Hematopoietic multipotent progenitor cell treated with erythropoietin and hydrocortisone succinate and interleukin-3 and kit ligand, for 15 days (in vitro differentiated cells): ENCODE measurements at places on chromosomes 3 and 15.

DNA sequence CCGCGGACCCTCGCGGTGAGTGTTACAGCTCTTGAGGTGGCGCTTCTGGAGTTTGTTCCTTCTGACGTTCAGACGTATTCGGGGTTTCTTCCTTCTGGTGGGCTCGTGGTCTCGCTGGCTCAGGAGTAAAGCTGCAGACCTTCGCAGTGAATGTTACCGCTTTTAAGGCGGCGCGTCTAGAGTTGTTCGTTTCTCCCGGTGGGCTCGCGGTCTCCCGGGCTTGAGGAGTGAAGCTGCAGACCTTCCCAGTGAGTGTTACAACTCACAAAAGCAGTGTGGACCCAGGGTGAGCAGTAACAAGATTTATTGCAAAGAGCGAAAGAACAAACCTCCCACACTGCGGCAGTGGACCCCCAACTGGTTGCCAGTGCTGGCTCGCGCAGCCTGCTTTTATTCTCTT lies 177.1 kb downstream of the UACA start:
- DNase-seq: no peak

- no peak for DNase-seq
These were observed 148.6 kb downstream of the CD47 start for GRCh38 chr3:107942244-107942643.

DNA sequence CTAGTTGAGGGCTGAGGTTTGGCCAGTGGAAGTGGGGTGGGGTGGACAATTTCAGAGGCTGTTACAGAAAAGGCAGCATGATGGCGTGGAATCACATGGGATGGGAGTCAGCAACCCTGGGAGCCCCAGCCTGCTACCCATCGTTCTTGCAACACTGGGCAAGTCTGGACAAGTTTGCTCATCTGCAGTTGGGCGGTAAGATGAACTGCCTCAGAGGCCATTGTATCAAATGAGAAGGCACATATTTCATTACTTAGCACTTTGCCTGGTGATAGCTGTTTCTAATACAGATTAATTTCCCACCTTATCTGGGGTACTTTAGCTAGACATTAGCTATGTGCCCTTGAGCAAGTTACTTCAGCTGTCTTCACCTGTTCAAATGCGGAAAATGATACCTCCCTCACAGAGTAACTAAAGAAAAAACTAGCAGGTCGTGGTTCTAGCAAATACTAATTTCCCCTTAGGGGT lies 248.9 kb downstream of the THSD4 start:
- no peak for DNase-seq

GRCh38 chr3:17399586-17399985 lies 342.8 kb downstream of the TBC1D5 start:
- no peak for DNase-seq

DNA sequence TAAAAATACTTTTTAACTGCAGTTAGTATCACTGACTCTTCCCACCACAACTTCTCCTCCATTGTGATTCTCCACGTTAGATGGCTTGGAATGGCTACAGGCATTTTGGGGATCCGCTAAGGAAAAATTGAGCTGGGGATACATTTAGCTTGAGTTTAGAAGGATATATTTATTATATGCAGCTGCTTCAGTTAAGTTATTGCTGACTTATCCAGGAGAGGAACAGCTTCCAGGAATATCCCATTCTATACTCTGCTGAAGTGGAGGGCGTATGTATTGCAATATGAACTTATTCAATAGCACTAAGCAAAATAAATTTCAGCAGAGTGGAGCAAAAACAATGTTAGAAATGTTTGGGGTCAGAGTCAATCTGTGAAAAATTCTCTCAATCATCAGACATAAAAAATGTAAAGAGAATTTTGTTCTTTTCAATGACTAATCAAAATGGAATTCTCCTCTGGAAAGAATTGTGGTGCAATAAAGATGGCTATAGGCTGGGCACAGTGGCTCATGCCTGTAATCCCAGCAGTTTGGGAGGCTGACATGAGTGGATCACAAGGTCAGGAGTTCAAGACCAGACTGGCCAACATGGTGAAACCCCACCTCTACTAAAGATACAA lies 84.7 kb downstream of the NCEH1 start:
- DNase-seq: no peak

DNA sequence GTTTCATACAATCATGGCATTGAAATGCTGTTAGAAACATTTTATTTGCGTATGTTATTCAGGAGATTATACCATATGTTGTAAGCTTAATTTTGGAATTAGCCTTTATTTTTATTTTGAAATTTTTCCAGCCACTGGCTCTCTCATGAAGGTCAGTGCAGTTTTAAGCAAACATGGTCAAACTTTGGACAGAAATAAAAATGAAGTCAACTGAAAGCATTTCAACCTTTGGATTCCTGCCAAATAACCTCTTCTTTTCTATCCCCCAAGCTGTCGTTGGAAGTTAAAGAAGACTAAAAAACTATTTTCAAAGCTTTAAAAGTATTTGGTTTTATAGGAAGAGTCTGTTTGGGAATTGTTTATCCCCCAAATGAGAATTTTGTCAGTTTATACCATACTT lies 846.6 kb downstream of the MCTP2 start:
- DNase-seq: no peak

GRCh38 chr15:64216730-64217428 lies 54.1 kb upstream of the PPIB start:
- DNase-seq: peak; percentile 74

DNA sequence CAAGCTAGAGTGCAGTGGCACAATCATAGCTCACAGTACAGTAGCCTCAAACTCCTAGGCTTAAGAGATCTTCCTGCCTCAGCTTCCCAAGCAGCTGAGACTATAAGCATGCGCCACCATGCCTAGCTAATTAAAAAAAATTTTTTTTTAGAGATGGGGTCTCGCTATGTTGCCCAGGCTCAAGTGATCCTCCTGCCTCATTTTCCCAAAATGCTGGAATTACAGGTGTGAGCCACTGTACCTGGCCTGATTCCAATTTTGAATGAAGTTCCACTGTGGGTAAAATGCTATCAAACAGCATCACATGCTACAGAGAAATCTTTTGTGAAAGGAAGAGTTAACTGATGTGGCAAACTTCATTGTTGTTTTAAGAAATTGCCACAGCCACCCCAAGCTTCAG lies 17.5 kb downstream of the ADPGK start:
- DNase-seq: no peak

DNA sequence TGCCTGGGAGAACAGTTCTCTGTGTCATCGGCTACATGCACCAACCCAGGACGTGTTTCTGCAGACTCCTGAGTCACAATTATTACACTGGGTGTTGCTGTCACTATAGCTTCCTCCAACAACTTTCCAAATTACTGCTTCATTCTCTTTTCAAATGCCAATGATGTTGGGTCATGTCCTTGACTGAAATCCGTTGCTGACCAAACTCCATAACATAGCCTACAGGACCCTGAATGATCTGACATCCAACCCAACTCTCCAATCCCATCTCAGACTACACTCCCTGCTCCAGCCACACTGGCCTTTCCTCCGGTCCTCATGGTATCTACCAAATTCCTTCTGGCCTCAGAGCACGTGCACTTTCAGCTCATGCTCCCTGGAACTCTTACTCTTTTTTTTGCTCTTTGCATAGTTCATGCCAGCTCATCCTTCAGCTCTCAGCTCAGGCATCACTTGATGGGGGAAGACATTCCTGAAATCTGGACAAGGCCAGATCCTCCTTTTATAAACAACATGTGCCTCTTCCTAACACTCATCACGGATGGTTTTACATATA lies 108.8 kb upstream of the PTPRG start:
- no peak for DNase-seq

DNA sequence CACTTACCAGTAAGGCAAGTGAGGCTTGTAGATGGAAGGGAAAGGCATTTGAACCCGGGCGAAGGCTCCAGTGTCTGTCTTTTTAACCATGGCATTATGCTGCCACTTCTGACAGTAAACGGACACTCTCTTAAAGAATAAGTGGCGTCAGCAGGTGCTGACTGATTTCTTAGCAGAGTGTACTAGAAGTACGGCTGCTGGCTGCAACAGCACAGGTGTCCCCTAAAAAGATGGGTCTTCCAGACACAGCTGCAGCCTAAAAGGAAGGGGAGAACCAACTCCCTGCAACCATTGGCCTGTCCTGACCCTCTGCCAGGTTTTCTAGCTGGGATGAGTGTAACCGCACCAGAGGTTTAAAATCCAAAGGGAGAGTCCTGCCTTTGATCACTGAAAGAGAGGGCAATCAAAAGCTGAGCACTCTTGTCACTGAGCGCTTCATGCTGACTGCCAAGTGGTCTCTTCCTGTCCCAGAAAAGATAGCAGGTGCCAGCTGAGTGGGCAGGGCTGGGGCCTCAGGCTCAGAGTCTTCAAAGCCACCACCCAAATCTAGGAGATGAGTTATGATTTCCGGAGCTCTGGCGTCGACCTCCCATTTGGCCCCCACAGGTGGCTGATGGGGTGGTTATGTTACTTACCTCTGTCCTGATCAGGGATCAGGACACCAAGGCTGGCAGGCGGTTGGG lies 255.8 kb downstream of the SLCO3A1 start:
- no peak for DNase-seq

GRCh38 chr3:46440531-46441294 lies 24.0 kb downstream of the LTF start:
- no peak for DNase-seq

- no peak for DNase-seq
These were observed 4.9 kb downstream of the OGG1 start for GRCh38 chr3:9754678-9755077.

- DNase-seq: no peak
These were observed 47.2 kb upstream of the KY start for GRCh38 chr3:134697830-134698689.

- no peak for DNase-seq
These were observed 457.8 kb downstream of the FOXP1 start for GRCh38 chr3:71125738-71126137.

DNA sequence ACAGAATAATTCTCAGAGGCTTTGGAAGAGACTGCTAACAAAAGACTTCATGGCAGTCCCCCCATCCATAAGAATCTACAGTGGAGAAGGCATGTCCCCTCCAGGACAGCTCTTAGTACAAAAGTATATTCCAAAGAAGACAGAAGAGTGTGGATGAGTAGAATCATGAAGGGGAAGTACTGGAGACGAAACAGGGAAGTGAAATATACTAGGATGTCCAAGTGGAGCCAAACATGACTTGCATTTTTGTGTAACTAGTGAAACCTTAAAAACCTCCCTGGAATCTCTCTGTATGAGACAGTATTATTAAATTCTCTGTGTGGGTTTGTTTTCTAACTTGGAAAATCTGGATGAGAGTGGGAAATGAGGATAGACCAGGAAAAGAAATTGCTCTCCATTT lies 312.4 kb downstream of the RSL24D1 start:
- DNase-seq: no peak

DNA sequence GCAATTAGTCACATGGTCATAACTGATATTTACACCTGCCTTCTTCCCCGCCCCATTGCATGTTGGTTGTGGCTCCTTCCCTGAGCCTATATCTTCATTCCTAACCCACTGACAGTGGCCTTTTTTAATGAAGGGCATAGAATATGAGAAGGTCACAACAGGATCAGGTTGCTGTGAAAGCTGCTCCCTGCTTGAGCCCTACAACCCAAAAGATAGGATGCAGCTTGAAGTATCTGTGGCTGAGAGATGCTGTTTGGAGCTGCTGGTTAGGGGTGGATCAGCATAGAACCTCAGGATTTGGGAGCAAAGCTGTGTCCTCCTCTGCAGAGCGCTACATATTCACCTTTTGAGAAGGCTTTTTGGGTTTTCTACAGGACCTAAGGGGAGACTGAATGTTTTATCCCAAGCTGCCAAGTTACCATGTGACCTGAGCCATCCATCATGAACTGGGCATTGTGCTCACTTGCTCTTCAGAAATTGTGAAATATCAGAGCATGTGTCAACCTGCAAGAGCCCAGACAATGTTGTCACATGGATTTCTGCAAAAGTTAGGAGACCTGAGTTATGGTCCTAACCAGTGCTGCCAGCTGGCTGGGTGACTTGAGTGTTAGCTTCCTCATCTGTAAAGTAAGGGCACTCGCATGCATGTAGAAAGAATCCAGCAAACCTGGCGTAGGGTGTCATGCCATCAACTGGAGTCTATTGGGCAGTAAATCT lies 49.8 kb upstream of the ARL8B start:
- no peak for DNase-seq

DNA sequence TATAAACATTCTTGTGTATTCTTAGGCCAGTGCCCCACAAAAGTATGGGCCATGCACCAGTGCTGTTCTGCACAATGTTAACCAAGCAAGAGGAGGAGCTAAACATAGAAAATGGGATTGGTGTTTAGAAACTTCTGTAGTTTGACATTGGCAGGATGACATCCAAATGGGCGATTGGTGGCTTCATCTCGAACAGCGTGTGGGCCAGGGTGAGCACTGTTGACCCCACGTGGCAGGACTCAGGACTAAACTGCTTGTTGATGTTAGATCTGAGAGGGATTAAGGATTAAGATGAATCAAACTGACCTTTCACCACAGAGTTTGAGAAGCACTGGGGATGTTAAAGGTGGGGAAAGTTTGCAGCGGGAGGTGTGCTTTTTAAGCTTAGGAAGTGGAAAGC lies 31.9 kb downstream of the ZNF710 start:
- no peak for DNase-seq

DNA sequence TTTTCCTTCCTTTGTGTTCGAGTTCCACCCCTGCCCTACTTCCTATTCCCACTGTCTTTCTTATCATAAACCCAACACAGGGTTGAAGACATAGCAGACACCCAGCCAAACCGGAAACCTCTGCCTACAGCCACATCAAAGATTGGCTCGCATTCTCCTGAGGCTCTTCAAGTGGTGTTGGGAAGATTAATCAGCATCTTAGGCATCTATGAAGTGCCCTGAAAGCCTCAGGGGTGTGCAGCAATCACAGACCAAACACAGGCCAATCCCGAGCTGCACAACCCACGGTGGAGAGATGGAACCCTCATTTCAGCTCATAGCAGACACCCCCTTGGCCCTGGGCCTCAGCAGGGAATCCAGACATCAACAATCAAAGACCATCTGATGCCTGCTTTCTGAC lies 255.9 kb downstream of the XXYLT1 start:
- DNase-seq: no peak

DNA sequence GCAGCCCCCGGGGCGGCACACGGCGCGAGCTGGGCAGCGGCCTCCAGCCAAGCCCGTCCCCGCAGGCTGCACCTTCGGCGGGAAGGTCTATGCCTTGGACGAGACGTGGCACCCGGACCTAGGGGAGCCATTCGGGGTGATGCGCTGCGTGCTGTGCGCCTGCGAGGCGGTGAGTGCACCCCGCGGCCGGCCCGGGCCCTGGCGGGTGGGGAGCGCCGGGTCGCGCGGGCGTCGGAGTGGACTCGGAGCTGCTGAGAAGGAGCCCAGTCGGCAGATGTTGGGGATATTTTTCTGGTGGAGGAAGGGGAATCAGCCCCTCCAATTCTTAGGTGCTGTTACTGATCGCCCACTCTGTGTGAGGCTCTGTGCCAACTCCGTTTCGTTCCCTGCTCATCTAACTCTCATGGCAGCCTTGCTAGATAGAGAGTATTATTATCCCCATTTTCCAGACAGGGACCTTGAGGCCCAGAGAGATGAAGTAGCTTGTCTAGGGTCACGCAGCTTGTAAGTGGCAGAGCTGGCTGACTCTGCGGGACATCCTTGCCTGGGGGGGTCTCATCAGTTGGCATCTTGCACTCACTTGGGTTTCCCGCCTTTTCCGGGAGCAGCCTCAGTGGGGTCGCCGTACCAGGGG lies 890 bp downstream of the CHRD start:
- DNase-seq: no peak
